Suppressor macrophage treated with lipopolysaccharide for 1 hour (primary cell): ENCODE measurements at places on chromosomes 7 and 10.

DNA sequence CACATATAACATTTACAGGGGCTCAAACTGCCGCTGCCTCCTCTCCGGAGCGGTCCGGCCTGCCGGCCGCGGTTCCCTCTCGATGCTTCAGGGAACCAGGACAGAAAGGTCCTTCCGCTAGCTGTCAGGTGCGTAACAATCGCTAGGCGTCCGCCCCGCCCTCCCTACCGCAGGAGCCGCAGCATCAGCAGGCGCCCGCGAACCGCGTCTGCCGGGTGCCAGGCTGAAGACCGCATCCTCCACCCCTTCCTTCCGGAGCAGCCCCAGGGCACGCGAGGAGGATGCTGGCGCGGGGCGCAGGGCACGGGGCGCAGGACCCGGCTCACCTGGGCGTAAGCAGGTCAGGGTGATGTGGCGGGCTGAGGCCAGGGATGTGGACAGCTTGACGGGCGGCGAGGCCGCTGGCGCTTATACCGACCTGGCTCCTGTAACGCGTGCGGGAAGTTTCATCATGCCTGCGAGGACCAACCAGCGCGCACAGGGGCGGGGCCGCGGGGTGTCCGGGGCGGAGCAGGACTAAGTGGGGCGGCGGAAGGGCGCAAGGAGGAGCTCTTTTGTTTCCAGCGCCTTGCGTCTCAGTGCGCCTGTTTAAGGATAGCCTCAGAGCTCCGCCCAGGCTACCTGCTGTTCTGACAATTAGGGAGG is at the start of gene ASNS:
ASNS (minus strand) TSS at position 384 of the 645 bp plus-strand sequence. CDS start 3,252 bp downstream, outside the sequence.
- peak; percentile 90 for DNase-seq

- no peak for DNase-seq
Observed at GRCh38 chr7:30448461-30449189, 30.0 kb downstream of the NOD1 start.

DNA sequence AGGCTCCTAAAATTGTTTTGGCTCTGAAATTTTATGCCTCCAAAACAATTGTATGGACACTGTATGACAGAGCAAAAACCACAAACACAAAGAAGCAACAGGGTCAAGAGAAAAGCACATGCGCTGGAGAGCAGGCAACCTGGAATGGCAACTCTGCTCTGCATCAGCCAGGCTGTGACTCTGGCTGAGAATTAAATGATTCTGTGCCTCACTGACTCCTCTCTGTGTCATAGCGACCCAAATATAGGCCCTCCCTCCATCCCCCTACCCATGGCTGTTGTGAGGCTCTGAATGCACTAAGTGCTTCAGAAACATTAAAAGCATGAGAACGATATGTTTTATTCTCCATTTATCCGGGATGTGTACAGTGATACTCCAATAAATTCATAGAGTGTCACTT is 24.9 kb upstream of the NEBL start:
- DNase-seq: no peak

- no peak for DNase-seq
Observed at GRCh38 chr10:416091-416515, 273.4 kb downstream of the DIP2C start.

GRCh38 chr7:74103219-74103772 is 19.7 kb downstream of the LIMK1 start:
- no peak for DNase-seq

- DNase-seq: no peak
Observed at GRCh38 chr7:2884161-2884560, 40.1 kb upstream of the GNA12 start.

- DNase-seq: no peak
Observed at GRCh38 chr7:73642834-73643233, 18.5 kb upstream of the MLXIPL start.

- DNase-seq: no peak
Observed at GRCh38 chr7:69122953-69123352, 475.3 kb upstream of the AUTS2 start.

- DNase-seq: no peak
Observed at GRCh38 chr10:132131581-132132420, 54.9 kb upstream of the DPYSL4 start.

GRCh38 chr7:74364061-74364460 is 74.9 kb downstream of the CLIP2 start:
- no peak for DNase-seq

GRCh38 chr10:64708884-64709681 is 1187.9 kb downstream of the REEP3 start:
- no peak for DNase-seq

- no peak for DNase-seq
Observed at GRCh38 chr10:123640016-123640535, 26.1 kb upstream of the GPR26 start.

DNA sequence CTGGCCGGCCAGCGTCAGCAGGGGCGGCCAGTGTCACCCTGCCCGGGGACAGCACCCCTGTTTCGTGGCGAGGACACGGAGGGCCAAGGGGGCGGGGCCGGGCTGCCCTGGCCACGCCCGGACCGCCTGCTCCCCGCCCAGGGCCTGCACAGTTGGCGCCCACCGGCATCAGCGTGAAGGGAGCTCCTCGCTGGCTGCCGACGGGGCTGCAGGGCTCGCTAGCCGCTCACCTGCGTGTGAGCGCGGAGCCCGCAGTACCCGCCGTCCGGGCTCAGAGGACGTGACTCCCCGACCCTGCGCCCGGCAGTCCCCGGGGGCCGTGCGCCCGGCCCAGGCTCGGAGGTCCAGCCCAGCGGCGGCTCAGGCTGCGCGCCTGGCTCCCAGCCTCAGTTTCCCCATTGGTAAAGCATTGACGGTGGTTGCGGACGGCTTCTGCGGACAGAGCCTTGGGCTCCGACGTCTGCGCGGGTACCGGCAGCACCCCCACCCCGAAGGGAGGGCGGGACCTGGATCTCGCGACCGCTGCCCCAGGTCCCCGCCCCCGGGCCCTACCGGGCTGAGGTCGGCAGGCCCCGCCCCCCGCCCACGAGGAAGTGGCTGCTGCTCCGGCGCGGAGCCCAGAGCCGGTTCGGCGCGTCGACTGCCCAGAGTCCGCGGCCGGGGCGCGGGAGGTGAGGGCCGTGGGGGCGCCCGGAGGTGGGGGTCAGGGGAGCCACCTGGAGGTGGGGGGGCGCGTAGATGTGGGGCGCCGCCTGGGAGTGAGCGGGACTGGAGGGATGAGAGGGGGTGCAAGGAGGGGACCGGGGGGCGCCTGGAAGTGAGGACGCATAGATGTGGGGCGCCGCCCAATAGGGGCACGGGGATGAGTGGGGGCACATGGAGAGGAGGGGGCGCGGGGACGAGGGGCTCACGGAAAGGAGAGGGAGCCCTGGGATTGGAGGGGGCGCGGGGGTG is at the start of gene ARPC1B:
ARPC1B (plus strand) TSS at position 620 of the 954 bp plus-strand sequence. CDS start 10,985 bp downstream, outside the sequence.
- peak; percentile 94 for DNase-seq

GRCh38 chr7:150341263-150342120 is at the start of gene RARRES2:
Gene RARRES2 (minus strand): TSS chr7:150341629. CDS start chr7:150340609, 1,020 bp downstream.
- no peak for DNase-seq

GRCh38 chr7:22731766-22732165 is 4.8 kb downstream of the IL6 start:
- peak; percentile 32 for DNase-seq

DNA sequence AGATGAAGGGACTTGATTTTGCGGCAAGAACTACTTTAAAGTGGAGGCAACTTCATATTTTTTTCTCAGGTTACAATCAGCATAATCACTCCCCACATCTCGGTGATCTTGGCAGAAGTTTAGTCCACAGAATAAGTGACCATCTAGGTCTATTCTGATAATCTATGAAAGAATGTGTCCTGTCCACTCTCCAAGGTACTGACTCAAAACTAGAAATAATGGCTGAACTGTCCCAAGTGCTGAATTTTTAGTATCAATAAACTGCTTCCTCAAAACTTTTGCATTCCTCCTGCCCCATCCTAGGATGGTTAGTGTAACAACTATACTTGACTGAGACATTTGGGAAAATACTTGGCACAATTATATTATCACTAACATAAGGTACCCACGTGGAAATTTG is 10.9 kb upstream of the CHRM2 start:
- DNase-seq: no peak

DNA sequence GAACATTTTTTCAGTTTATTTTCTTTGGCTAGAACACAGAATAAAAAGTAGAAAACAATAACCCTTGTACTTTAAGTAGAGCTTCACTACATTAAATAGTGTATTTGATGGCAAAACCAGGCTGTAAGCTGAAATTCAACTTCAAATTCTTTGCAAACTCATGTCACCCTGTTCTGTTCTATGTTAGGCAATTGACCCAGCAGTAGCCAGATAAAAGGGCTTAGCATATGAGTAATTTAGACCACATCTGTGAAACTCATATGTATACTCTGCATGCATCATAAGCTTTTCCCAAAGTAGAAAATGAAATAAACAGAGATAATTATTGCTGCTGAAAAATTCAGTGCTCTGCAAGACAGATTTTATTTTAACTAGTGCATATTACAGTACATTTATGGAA is 150.2 kb downstream of the GNAI1 start:
- DNase-seq: no peak

DNA sequence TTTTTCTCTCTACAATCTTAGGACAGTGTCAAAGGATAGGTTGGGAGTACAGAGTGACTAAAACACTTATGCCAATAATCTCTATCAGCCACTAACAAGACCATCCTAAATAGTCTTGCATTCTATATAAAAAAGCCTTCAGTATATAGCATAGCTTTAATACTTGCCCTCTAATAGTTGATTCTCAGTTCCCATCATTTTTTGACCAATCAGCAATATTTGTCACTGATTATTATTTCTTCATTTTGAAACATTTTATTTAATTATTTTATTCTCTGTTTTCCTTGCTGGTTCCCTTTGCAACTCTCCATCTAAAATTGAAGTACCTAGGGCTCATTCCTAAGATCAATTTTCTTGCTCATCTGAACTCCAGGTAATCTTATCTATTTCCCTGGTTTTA is 470.0 kb downstream of the MAGI2 start:
- DNase-seq: no peak

DNA sequence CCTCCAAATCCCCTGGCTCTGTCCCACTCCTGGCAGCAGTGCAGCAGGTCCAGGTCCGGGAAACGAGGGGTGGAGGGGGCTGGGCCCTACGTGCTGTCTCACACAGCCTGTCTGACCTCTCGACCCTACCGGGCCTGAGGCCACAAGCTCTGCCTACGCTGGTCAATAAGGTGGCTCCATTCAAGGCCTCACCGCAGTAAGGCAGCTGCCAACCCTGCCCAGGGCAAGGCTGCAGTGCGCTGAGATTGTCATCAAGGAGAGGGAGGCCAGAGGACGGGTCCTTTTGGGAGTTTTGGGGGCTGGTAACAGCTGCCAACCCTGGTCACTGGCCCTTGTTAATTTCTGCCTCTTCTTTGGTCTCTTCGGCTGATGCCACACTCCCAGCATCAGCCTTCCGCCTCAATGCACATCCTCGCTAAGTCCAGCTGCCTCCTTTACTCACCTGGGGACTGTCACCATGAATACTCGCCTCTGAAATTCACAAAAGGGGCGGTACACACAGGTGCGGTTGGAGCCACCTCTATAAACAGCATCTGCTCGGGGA is 3.5 kb downstream of the EPO start:
- no peak for DNase-seq

DNA sequence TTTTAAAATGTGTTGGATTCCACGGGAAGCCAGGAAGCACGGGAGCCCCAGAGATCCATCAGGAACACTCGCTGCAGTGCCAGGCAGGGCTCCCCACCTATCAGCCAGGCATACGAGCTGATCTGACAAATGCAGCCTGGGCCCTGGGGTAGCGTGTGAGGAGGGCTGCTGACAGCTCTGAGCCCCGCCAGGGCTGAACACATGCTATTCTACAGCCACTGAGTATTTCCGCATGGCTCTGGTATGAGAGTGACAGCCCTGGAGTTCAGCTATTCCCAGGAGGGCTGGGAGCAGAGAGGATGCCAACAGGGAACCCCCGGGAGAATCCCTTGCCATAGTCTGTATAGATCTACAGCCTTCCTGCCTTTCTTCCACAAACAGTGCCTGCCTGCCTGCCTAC is 237.3 kb upstream of the ZMIZ1 start:
- DNase-seq: no peak

DNA sequence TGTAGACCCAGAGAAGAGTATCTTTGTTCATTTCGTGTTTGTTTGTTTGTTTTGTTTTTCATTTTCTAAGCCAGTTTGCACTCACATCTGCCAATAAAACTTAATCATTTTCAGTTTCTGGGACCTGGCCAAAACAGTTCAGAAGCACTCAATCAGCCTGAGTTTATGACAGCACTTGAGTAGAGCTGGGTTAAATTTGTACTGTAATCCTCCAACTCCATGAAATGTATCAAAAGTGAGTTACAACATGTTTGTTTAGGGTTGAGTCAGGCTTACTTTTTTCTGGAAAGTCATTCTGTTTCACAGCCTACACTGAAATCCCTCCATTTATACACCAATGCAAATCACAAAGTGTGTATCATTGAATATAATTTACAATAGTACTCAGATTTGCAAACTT is 91.9 kb downstream of the ZWINT start:
- no peak for DNase-seq

DNA sequence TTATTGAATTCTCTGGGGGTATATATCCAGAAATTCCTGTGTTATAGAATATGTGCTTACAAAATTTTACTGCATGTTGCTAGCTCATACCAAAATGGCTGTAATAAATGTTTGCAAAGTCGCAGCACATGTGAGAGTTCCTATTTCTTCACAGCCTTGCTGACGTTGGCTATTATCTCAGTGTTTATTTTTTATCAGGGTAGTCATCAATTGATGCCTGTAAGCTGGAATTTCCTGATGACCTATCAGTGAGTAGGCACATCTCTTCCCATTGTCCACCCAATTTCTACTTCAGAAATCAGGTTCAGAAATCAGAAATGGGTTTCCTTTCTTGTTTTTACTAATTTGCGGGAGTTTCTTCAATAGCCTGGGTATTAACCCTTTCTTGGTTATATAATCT is 268.1 kb upstream of the FZD8 start:
- peak; percentile 5 for DNase-seq
